ENCODE measurements at places on chromosomes 3 and 15. TPM values are rescaled to one million over a fixed set of nuclear protein-coding genes. Genes with fewer than 3 reads are reported as not detected.

DNA sequence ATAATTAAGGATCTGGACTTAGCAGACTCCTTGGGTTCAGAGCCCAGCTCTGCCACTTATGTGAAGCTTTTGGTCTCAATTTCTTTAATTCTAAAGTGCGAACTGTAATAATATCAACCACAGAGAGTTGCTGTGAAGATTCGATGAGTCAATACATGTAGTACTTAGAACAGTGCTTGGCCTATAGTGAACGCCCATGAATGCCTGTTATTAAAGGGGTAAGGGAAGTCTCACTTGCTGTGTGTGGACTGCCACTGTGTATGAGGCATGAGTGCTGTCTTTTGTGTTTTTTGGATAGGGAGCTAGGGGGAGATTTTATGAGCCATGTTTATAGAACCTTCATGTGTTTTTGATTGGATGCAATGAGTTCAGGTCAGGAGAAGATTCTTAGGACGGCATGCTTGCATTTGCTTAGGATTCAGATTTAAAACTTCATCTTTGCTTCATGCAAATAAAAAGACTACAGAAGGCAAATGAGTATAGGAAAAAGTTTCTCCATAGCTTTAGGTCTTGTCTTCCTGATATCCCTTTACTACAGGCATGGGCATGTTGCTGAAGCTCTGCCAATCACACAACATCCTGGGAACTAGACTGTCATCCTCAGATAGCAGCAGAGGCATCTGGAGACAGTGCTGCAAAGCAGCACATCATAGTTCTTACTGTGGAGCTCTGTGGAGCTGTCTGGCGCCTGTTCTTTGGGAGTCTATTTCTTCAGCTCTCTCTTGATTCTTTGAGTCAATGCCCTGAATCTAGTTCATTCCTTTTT, 50.0 kb downstream of the PLS1 start:
- H3K27ac ChIP-seq, result no peak overlapping the region
- no peak overlapping the region for H3K4me3 ChIP-seq
- DNase-seq, result no peak
- no peaks in the 10 kb centered on the region for H3K36me3 ChIP-seq

UCN2 gene
- total RNA-seq, result 0.32 TPM

- H3K27me3 ChIP-seq, result no peaks in the 10 kb centered on the region
- H3K4me3 ChIP-seq, result no peak overlapping the region
- H3K4me1 ChIP-seq, result no peaks in the 10 kb centered on the region
- no peak overlapping the region for H3K27ac ChIP-seq
- no peak for DNase-seq
- no peaks in the 10 kb centered on the region for H3K36me3 ChIP-seq
Measured at GRCh38 chr15:83602021-83602420, 51.9 kb upstream of the ADAMTSL3 start.

DNA sequence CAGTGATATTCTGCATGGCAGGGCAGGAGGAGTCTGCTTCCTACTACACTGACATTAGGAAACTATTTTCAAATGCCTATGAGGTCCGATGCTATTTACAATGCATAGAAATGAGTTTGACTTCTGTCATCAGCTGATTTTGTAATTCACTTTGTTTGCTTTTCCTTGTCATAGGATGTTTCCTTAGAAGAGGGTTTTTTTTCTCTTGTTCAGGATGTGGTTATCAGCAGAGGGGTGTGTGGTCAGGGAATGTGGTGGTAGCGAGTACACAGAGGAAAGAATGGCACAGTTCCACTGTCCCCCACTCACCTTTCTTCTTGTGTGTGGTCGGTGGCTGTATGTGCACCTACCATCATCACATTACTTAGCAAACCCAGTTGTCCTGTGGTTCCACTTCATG, 231.5 kb downstream of the LRTM1 start:
- H3K27me3 ChIP-seq, result no peaks in the 10 kb centered on the region
- H3K36me3 ChIP-seq, result no peaks in the 10 kb centered on the region
- no peaks in the 10 kb centered on the region for H3K4me1 ChIP-seq
- H3K4me3 ChIP-seq, result no peak overlapping the region
- no peak for DNase-seq

- no peaks in the 10 kb centered on the region for H3K4me1 ChIP-seq
- H3K27me3 ChIP-seq, result no peaks in the 10 kb centered on the region
- DNase-seq, result no peak
- H3K4me3 ChIP-seq, result no peak overlapping the region
- H3K36me3 ChIP-seq, result no peaks in the 10 kb centered on the region
Measured at GRCh38 chr3:101292027-101292426, 28.3 kb downstream of the IMPG2 start.

PIF1 gene
- 1.4 TPM for total RNA-seq

DNA sequence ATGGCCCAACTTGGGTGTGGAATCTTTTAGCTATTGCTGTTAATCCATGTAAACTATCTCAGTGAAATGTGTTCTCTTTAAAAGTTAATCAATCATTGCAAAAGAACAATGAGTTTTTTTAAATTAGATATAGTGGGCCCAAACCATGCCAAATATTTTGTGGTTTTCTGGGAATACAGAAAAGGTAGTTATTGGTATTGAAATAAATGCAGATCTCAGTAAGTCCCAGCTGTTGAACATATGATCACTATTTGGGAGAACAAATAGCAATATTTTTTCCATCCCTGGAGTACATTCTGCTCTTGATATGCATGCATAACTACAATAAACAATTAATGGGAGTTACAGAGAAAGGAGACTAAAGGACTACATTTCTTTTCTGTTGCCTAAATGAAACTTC, 36.0 kb upstream of the LEKR1 start:
- DNase-seq, result no peak
- no peak overlapping the region for H3K4me3 ChIP-seq
- no peaks in the 10 kb centered on the region for H3K27me3 ChIP-seq
- H3K27ac ChIP-seq, result no peak overlapping the region

STXBP5L gene
- not detected for total RNA-seq

- no peak for DNase-seq
- H3K27ac ChIP-seq, result no peak overlapping the region
- peaks cover 11% of the 10 kb centered on the region for H3K4me1 ChIP-seq
Measured at GRCh38 chr15:72105111-72105510, 12.8 kb downstream of the MYO9A start.

DNA sequence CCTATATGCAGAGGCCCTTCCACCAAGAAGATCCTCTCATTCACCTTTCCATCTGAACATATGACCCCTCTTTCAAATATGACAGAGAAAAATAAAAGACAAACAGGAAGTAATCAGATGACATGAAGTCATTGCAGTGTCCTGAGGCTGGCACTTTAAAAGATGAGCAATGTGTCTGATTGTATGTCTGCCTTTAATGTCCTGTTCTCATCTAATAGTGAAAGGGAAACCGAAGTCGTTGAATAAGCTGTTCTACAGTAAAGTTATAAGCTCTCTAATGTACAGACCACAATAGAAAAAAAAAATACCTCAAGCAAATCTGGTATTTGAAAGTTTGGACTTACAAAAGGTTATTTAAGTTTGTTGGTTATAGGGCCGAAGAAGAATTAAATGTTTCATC, 243.0 kb downstream of the CLSTN2 start:
- no peaks in the 10 kb centered on the region for H3K27me3 ChIP-seq
- H3K27ac ChIP-seq, result no peak overlapping the region
- no peaks in the 10 kb centered on the region for H3K4me1 ChIP-seq
- DNase-seq, result no peak
- H3K36me3 ChIP-seq, result no peaks in the 10 kb centered on the region

TMEM45A gene
- 17.2 TPM for total RNA-seq

DNA sequence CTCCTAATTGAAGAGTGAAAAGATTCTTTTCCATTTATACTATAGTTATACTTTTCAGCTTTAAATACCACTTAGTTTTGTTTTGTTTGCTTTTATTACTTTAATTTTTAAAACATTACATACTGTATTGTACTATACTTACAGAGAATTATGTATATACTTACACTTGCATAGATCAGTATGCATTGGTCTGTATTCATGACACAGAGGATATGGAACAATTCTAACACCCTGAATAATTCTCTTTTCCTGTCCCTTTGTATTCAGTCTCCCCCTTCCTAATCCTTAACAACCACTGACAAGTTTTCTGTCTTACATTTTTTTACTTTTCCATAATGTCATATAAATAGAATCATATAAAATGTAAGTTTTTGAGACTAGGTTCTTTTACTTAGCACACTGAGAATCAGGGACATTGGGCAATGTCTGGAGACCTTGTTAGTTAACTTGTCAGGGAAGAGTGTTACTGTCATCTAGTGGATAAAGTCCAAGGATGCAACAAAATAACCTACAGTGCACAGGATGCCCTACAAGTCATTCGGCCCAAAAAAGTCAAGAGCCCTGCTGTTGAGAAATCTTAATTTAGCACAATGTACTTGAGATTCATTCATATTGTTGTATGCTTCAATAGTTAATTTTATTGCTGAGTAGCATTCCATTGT, 95.7 kb upstream of the MCTP2 start:
- H3K36me3 ChIP-seq, result no peaks in the 10 kb centered on the region
- no peak for DNase-seq
- H3K27me3 ChIP-seq, result no peaks in the 10 kb centered on the region
- H3K27ac ChIP-seq, result no peak overlapping the region
- no peaks in the 10 kb centered on the region for H3K4me1 ChIP-seq

DNA sequence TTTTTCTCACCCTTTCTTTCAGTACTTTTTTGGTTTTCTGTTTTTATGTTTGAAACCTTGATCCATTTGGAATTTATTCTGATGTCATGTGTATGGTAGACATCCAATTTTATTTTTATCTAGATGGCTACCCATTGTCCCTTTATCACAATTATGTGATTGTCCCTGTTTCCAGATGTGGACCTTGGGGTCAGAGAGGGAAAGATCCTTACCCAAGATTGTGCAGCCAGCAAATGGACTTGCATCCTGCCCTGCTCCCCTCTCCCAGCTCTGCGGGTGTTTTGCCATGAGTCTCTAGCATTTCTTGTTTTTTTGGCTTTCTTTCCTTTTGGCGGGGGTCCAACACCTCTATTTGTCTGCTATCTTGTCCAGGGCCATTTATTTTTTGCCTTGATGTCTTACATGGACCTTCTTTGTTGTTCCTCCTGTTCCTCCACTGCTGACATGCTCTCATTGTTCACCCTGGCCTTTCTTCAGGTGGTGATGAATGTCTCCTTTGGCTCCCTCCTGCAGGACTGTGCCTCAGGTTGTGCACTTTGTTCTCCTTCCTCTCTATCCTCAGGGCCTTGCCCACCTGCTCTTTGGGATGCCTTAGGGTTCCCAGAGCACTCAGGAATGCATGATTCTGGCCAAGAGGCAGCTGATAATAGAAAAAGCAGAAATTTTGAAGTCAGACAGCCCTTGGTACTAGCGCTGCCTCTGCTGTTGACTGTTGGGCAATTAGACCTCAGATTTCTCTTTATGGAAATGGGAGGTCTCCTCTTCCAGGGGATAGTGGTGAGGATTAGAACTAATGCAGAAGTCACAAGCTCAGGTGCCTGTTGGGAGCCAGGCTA, 84.3 kb downstream of the EEFSEC start:
- H3K4me3 ChIP-seq, result no peak overlapping the region
- no peak overlapping the region for H3K27ac ChIP-seq
- H3K36me3 ChIP-seq, result no peaks in the 10 kb centered on the region
- no peaks in the 10 kb centered on the region for H3K27me3 ChIP-seq
- DNase-seq, result no peak

DNA sequence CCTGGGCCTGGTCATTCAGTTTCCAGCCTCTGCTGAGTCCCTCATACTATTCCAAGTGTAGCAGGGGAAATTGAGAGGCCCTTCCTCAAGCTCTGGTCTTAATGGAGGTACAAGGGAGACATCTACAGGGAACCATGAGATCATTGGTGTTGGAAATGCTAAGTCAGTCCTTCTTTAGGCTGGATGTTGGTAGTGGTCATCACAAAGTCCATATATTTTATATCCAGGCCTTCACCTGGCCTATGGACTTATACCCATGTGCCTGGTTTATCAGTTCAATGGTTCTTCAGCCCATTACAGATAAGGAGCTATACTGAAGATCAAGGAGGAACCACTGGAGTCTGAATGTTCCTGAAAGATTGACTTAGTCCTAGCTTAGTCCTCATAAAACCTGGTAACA, 135.0 kb downstream of the STAG1 start:
- no peak for DNase-seq
- H3K4me3 ChIP-seq, result no peak overlapping the region
- no peaks in the 10 kb centered on the region for H3K27me3 ChIP-seq
- no peaks in the 10 kb centered on the region for H3K4me1 ChIP-seq

Measured in lower lobe of right lung (tissue), 2 donors.